Suprapubic skin (tissue), 4 donors: ENCODE measurements at places on chromosomes 16 and 17. TPM values are rescaled to one million over a fixed set of nuclear protein-coding genes. Genes with fewer than 3 reads are reported as not detected.

GRCh38 chr17:68290268-68290954, 516 bp downstream of the SLC16A6 start:
- peak overlapping the region; percentile 83 for H3K4me3 ChIP-seq
- no peak for DNase-seq
- H3K27me3 ChIP-seq, result no peaks in the 10 kb centered on the region
- peak overlapping the region; percentile 85 for H3K27ac ChIP-seq

The C17orf78 gene
- total RNA-seq, result not detected

- H3K27me3 ChIP-seq, result peaks cover 4% of the 10 kb centered on the region
- peaks cover 3% of the 10 kb centered on the region for H3K4me1 ChIP-seq
- H3K4me3 ChIP-seq, result no peak overlapping the region
- no peak for DNase-seq
- no peaks in the 10 kb centered on the region for H3K36me3 ChIP-seq
These were observed 83.5 kb upstream of the TNRC6A start for GRCh38 chr16:24645739-24646645.

GRCh38 chr17:79836972-79837887, 2.0 kb downstream of the CBX4 start:
- H3K4me3 ChIP-seq, result peak overlapping the region; percentile 87
- peaks cover 20% of the 10 kb centered on the region for H3K36me3 ChIP-seq
- H3K27ac ChIP-seq, result peak overlapping the region; percentile 96
- H3K27me3 ChIP-seq, result peaks cover 22% of the 10 kb centered on the region
- DNase-seq, result peak; percentile 87

The ABCA6 gene
- 6.6 TPM for total RNA-seq

DNA sequence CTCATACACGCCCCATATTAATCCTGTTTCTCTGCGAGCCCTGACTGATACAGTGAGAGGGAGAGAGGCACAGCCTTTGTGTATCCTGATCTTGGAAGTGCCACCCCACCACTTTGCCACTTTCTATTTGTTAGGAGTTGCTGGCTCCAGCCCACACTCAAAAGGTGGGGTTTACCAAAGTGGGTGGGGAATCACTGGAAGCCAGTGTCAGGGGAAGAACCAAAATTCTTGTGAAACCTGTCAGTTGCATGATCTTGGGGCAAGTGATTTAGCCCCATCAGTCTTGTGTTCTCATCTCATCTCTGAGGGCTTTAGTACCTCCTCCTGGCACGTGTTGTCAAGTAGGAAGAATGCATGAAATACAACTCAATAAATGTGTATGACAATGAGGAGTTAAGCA, 119.5 kb downstream of the SOX9 start:
- peaks cover 11% of the 10 kb centered on the region for H3K27me3 ChIP-seq
- DNase-seq, result no peak
- H3K4me1 ChIP-seq, result no peaks in the 10 kb centered on the region
- H3K27ac ChIP-seq, result no peak overlapping the region
- no peaks in the 10 kb centered on the region for H3K36me3 ChIP-seq
- no peak overlapping the region for H3K4me3 ChIP-seq

DNA sequence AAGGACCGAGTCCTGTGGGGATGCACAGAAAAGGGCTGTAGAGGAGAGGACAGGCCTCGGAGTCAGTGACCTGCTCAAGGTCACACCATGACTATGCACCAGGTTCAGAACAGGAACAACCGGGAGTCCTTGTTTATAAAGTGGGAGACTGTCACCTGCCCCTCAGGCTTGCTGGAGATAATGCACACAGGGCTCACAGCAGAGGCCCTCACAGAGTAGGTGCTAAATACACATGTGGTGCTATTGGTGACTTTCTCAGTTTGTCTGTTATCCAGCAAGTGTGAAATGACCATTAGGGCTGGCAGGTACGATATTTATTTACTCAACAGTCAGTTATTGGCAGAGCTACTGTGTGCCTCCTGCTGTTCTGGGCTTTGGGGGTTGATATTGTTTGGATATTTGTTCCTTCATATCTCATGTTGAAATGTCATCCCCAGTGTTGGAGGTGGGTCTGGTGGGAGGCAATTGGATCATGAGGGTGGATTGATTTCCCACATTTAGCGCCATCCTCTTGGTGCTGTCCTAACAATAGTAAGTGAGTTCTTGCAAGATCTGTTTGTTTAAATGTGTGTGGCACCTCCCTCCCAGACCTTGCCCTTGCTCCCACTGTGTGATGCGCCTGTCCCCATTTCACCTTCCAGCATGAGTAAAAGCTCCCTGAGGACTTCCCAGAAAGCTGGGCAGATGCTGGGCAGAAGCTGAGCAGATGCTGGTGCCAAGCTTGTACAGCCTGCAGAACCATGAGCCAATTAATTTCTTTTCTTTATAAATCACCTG, 162.1 kb upstream of the MPHOSPH6 start:
- DNase-seq, result no peak
- H3K27me3 ChIP-seq, result peaks cover 4% of the 10 kb centered on the region
- H3K27ac ChIP-seq, result no peak overlapping the region
- no peak overlapping the region for H3K4me3 ChIP-seq
- H3K4me1 ChIP-seq, result no peaks in the 10 kb centered on the region
- H3K36me3 ChIP-seq, result no peaks in the 10 kb centered on the region

GRCh38 chr16:12971241-12971640, 69.8 kb downstream of the SHISA9 start:
- no peaks in the 10 kb centered on the region for H3K4me1 ChIP-seq
- H3K36me3 ChIP-seq, result no peaks in the 10 kb centered on the region
- DNase-seq, result no peak

The OR4D1 gene
- not detected for total RNA-seq

GRCh38 chr17:27938864-27939263, 45.7 kb upstream of the LYRM9 start:
- H3K4me3 ChIP-seq, result no peak overlapping the region
- no peaks in the 10 kb centered on the region for H3K36me3 ChIP-seq
- no peaks in the 10 kb centered on the region for H3K4me1 ChIP-seq
- no peak overlapping the region for H3K27ac ChIP-seq

The CD300E gene
- not detected for total RNA-seq

GRCh38 chr16:69405757-69406156, 18.7 kb upstream of the CYB5B start:
- H3K36me3 ChIP-seq, result no peaks in the 10 kb centered on the region
- H3K27ac ChIP-seq, result peak overlapping the region; percentile 23
- no peak overlapping the region for H3K4me3 ChIP-seq
- DNase-seq, result no peak

GRCh38 chr16:86604436-86605193, 26.3 kb downstream of the FOXL1 start:
- peaks cover 60% of the 10 kb centered on the region for H3K27me3 ChIP-seq
- H3K4me3 ChIP-seq, result peak overlapping the region; percentile 21
- DNase-seq, result no peak
- no peaks in the 10 kb centered on the region for H3K36me3 ChIP-seq
- no peak overlapping the region for H3K27ac ChIP-seq

The KRTAP4-3 gene
- total RNA-seq, result 35.4 TPM

The CAVIN1 gene
- total RNA-seq, result 153 TPM

The MMP28 gene
- 105 TPM for total RNA-seq

The CCL7 gene
- not detected for total RNA-seq

- H3K27ac ChIP-seq, result no peak overlapping the region
- no peaks in the 10 kb centered on the region for H3K36me3 ChIP-seq
- DNase-seq, result no peak
- no peak overlapping the region for H3K4me3 ChIP-seq
- no peaks in the 10 kb centered on the region for H3K27me3 ChIP-seq
- H3K4me1 ChIP-seq, result no peaks in the 10 kb centered on the region
These were observed 47.5 kb downstream of the SLC6A2 start for GRCh38 chr16:55703003-55704001.

- no peaks in the 10 kb centered on the region for H3K27me3 ChIP-seq
- peak overlapping the region; percentile 65 for H3K27ac ChIP-seq
- H3K36me3 ChIP-seq, result no peaks in the 10 kb centered on the region
- DNase-seq, result no peak
- H3K4me3 ChIP-seq, result no peak overlapping the region
These were observed 189.2 kb upstream of the AXIN2 start for GRCh38 chr17:65750631-65751115.

DNA sequence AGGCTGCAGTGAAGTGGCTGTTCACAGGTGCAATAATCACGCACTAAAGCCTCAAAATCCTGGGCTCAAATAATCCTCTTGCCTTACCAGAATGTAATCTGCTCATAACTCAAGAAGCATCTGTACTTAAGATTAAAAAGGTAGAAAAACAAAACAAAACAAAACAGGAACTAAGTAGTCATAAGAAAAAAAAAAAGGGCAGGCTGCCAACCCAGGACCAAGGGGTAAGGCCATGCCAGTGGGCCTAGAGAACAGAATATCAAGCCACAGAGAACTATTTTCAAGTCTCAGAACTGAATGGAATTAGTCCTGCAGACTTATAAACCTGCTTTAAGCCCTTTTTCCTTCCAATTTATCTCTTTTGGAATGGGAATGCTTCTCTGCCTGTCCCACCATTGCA, 64.8 kb upstream of the TBC1D3K start:
- no peaks in the 10 kb centered on the region for H3K4me1 ChIP-seq
- no peak for DNase-seq
- no peaks in the 10 kb centered on the region for H3K36me3 ChIP-seq
- H3K27ac ChIP-seq, result no peak overlapping the region

The EVI2A gene
- 1.9 TPM for total RNA-seq

DNA sequence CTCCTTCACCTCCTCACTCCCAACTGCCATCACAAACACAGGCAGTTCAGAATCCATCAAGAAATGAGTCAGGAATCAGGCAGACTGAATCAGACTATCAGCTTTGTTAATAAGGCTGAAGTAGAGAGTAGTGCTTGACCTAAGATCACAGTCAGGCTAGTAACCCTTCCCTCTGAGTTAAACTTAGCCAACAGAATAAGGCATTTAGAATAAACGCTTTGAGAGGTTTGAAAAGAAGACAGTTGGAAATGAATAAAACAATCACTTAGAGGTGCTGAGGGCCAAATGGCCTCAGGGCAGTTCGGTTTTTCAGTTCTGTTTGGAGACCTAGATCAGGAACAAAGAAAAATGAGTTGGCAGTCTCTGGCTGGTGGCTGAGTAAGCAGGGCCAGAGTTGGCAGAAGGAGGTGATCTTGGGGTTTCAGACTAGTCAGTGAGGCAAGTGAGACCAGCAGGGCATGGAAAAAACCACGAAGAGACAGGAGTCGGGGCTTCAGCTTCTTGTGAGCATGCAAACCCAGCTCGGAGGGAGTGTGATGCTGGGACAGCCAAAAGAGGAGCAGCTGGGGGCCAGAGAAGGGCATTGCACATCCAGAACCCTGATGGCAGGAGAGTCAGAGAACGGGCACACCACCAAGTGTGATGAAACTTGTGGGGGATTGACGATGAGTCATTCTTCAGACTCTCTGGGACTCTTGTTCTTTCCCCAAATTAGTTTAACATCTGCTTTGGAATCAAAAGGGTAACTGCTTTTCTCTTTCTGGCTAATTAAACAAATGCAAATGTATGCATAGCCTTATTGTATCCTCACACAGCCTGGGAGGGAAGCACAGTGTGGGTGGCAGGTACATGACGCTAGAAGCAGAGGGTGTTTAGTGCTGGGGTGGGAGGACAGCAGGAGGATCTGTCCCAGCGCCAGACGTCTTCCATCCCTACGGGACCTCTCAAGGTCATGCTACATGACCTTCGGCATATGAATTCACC, 54.8 kb downstream of the SPECC1 start:
- H3K4me1 ChIP-seq, result peaks cover 38% of the 10 kb centered on the region
- H3K27ac ChIP-seq, result peak overlapping the region; percentile 68
- peak; percentile 94 for DNase-seq

- H3K27me3 ChIP-seq, result no peaks in the 10 kb centered on the region
- no peak for DNase-seq
- peaks cover 4% of the 10 kb centered on the region for H3K4me1 ChIP-seq
- H3K27ac ChIP-seq, result no peak overlapping the region
These were observed 141.6 kb downstream of the KCNJ12 start for GRCh38 chr17:21517538-21518293.

GRCh38 chr17:75637143-75637538, 3.9 kb downstream of the SMIM5 start:
- H3K36me3 ChIP-seq, result no peaks in the 10 kb centered on the region
- no peaks in the 10 kb centered on the region for H3K27me3 ChIP-seq
- H3K4me1 ChIP-seq, result peaks cover 50% of the 10 kb centered on the region
- no peak overlapping the region for H3K4me3 ChIP-seq
- no peak overlapping the region for H3K27ac ChIP-seq

GRCh38 chr17:72790190-72790589, 302.3 kb downstream of the SLC39A11 start:
- no peaks in the 10 kb centered on the region for H3K4me1 ChIP-seq
- no peak for DNase-seq
- H3K27me3 ChIP-seq, result no peaks in the 10 kb centered on the region
- peaks cover 15% of the 10 kb centered on the region for H3K36me3 ChIP-seq

The KRTAP2-3 gene
- total RNA-seq, result not detected

- H3K27ac ChIP-seq, result peak overlapping the region; percentile 88
- H3K36me3 ChIP-seq, result no peaks in the 10 kb centered on the region
- peaks cover 72% of the 10 kb centered on the region for H3K4me1 ChIP-seq
- H3K27me3 ChIP-seq, result no peaks in the 10 kb centered on the region
- DNase-seq, result peak; percentile 87
- peak overlapping the region; percentile 2 for H3K4me3 ChIP-seq
These were observed 224.9 kb downstream of the SEC14L1 start for GRCh38 chr17:77365584-77366186.

DNA sequence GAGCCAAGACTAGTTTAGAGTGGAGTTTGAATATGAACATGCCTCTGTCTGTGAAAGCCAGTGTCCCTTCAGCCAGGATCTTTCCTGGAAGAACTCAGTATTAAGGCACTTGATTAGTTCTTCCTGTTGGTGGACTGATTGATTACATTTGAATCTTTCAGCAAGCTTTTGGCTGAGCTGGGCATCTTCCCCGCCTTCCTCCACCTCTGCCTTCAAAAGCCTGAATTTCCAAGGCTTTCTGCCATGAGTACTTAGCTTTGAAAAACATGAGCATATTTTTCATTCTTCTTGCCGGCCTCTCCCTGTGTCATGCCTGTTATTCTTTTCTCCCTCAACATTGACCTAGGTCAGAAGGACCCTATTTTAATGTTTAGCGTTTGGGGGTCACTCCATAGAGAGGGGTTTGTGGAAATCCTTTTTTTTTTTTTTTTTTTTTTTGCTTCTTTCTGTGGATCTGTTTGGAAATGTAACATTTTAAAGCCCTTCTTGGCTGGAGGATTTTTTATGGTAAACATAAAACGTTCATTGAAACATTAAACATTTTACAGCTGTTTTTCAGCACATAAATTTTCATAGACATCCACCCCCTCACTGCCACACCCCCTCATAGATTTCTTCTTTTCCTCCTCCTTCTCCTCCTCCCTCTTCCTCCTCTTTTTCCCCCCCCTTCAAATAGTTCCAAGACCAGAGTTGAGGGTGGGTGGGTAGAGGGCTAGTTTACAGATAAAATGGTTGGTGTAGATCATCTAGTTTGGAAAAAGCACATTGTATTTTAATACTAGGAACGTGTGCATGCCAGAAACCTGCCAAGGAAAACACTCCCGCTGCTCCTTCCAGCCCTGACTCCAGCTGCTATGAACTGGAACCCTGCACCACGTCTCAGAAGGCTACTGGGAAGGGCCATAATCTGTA, 645.9 kb downstream of the WWOX start:
- H3K27ac ChIP-seq, result no peak overlapping the region
- no peaks in the 10 kb centered on the region for H3K36me3 ChIP-seq
- DNase-seq, result no peak
- H3K27me3 ChIP-seq, result no peaks in the 10 kb centered on the region
- no peak overlapping the region for H3K4me3 ChIP-seq
- H3K4me1 ChIP-seq, result peaks cover 8% of the 10 kb centered on the region

- DNase-seq, result no peak
- H3K4me1 ChIP-seq, result peaks cover 8% of the 10 kb centered on the region
- peaks cover 54% of the 10 kb centered on the region for H3K36me3 ChIP-seq
- H3K4me3 ChIP-seq, result no peak overlapping the region
- H3K27me3 ChIP-seq, result peaks cover 19% of the 10 kb centered on the region
These were observed 3.2 kb upstream of the NECAB2 start for GRCh38 chr16:83964684-83965443.

The TBC1D3 gene
- total RNA-seq, result not detected

The SAMD14 gene
- total RNA-seq, result 0.68 TPM

The STARD3 gene
- total RNA-seq, result 156 TPM

The RHBDL1 gene
- total RNA-seq, result 8.9 TPM
